NCI-H510A (cell line): ENCODE measurements at places on chromosomes 11 and 22.

GRCh38 chr11:112185883-112186282 lies 10.6 kb downstream of the BCO2 start:
- DNase-seq = no peak

- DNase-seq = no peak
Observed at GRCh38 chr11:65109231-65110198, 2.2 kb upstream of the TM7SF2 start.

DNA sequence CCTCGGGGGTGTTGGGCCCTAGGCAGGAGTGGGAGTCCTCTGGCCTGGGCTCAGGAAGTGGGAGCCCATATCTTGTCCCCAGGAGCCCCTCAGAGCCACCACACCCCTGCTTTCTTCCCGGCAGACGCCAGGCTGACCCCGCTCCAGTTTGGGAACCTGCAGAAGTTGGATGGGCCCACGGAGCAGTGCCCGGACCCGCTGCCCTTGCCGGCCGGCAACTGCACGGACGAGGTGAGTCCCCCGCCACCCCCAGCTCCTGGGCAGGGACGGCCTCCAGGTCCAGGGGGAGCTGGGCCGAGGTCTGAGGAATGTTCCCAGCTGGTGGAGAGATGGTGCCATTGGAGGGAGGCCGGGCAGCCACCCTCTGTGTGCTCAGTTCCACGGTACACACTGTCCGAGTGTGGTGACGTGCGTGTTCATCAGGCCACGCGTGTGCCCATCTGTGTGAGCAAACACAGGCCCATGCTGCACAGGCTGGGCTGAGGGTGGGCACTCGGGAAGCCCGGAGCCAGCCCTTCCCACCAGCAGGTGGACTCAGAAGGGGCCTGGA lies 4.8 kb downstream of the MUC5B start:
- DNase-seq = no peak

- no peak for DNase-seq
Observed at GRCh38 chr11:102546923-102547471, 16.4 kb upstream of the MMP7 start.

- DNase-seq = no peak
Observed at GRCh38 chr11:73795925-73796632, 8.4 kb downstream of the MRPL48 start.

DNA sequence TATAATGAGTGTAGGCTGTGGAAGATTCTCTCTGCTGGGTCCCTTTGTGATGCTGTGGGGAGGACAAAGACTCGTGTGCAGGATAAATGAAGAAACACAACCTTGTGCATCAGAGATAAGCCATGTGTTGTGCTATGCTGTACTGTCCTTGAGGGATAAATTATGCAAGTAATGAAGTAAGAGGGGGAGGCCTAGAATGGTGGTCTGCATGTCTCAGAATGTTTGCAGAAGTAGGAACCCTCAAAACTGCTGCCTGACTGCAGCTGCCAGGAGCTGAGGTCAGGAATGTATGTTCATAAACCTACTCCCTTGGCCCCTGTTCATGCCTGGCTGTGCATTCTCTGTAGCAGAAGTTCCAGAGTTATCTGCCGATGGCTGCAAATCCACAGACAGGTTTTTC lies 4.6 kb upstream of the SMCO4 start:
- no peak for DNase-seq

DNA sequence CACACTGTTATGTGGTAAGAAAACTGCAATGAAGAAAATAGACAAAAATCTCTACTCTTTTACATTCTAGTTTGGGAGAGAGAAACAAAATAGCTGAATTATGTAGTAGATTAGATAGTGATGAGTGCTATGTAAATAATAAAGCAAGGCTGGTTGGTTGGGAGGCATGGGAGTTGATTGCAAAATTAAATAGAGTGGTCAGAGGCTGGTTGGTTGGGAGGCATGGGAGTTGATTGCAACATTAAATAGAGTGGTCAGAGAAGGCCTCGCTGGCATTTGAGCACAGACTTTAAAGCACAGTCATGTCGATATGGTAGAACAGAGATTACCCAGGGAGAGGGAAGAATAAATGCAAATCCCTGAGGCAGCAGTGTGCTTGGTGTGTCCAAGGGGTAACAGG lies 22.4 kb downstream of the SIK2 start:
- DNase-seq = no peak

DNA sequence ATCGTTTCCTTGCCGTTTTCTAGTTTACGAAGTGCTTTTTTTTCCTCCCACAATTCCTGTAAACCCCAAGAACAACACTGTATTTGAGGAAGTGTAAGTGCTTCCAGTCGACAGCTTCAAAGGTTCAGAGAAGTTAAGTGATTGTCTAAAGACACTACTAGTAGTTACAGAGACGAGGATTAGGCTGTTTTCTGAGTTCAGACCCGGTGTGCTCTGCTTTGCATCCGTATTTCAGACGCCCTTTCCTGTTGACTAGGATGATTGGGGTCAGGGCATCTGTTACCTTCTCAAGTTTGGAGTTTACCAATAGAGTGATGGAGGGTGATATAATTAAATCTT lies 430 bp downstream of the CLP1 start:
- no peak for DNase-seq

DNA sequence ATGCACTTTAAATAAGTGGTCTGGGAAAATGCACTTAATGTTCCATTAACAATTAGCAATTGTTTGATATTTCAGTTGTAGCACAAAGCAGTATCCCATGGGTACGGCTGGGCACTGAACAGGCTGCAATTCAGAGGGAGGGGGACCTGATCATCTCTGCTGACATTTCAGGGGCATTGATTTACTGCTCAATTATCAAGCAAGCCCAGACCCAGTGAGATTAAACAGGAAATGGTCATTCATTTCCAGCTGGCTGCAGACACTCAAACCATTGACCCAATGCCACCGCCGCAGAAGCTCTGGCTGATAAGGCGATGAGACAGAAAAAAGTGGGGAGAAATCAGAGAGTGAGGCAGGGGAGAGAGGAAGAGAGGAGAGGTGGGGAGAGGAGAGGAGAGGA lies 1.2 kb downstream of the GPR83 start:
- DNase-seq = no peak

DNA sequence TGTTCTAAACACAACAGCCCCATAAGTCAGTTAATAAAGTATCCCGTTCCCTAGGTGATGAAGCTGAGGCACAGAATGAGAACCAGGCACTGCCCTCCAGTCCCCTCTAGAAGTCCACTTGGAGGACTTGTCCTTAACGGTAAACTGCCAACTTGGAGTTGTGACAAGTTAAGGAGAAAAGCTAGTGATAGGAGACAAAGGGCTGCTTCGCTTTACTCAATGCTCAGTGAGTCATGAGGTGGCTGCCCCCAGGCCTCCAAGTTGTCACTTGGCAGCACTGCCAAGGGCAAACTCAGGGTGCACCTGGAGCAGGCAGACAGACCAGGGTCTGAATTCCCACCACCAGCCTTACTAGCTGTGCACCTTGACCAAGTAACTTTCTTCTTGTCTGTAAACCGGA lies 13.5 kb downstream of the SLC43A1 start:
- no peak for DNase-seq

GRCh38 chr11:31922450-31922849 lies 111.3 kb upstream of the PAX6 start:
- no peak for DNase-seq

DNA sequence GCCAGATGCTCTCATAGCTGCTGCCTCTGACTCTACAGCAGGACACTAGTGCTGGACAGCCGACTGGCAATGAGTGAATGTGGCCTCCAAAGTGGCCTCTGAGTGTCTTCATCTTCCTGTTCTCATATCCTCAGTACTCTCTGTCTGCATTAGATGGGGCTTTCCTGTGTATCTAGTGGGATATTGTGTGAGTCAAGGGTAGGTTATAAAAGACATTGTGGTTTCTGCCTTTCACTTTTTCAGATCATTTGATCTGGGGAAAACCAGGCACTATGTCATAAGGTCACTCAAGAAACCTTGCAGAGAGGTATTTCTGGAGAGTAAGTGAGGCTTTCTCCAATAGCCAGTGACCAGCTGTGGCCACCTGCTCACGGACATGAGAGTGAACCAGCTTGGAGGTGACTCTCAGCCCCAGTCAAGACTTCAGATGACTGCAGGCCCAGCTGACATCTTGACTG lies 333.6 kb upstream of the NCAM1 start:
- no peak for DNase-seq

- no peak for DNase-seq
Observed at GRCh38 chr11:38014405-38014804, 1416.4 kb upstream of the RAG2 start.

- no peak for DNase-seq
Observed at GRCh38 chr11:1402355-1403077, 12.8 kb downstream of the BRSK2 start.

- DNase-seq = no peak
Observed at GRCh38 chr11:128834157-128834556, 32.9 kb downstream of the KCNJ1 start.
